Activated CD8-positive, alpha-beta T cell treated with anti-CD3 and anti-CD28 coated beads for 36 hours (primary cell): ENCODE measurements at places on chromosomes 16 and 17.

DNA sequence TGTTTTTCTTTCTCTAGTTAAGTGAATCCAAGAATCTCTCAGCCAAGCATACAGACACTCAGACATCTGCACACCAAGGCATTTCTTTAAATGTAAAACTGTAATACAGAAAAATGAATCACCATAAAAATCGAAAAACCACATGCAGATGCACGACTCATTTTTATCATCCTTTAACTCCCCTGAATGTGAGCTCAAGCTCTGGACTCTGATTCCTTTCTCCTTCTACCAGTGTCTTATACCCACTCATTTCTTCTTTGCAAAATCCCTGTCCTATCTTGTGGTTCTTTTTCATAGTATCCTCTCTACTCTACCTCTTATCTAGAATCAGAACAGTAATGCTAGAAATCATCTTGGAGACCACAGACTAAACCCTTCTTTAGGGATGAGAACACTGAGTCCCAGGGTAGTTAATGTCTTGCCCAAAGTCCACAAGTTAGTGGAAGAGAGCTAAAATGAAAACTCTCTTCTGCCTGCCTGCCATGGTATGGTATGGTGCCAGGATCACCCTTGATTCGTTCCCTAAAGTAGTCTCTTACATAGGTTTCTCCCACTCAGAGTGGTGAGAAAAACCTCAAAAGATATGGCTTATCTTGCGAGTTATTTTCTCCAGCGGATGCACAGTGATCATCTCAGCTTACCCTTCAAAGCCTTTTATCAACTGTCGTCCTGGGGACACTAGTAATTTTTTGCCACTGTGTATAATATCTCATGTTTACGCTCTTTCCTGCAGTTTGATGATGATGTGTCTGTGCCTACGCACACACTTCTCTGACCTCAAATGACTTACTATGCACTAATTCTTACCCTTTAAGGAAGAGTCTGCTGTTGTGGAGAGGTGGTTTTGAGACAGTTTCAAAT lies 30.2 kb downstream of the BRD7 start:
- H3K36me3 ChIP-seq = peaks cover 38% of the 10 kb centered on the region
- no peaks in the 10 kb centered on the region for H3K27me3 ChIP-seq
- peak overlapping the region; percentile 93 for H3K27ac ChIP-seq
- peak overlapping the region; percentile 48 for H3K4me3 ChIP-seq
- peaks cover 53% of the 10 kb centered on the region for H3K4me1 ChIP-seq

- no peaks in the 10 kb centered on the region for H3K36me3 ChIP-seq
- DNase-seq = peak; percentile 20
- no peaks in the 10 kb centered on the region for H3K4me1 ChIP-seq
- H3K27me3 ChIP-seq = peaks cover 2% of the 10 kb centered on the region
These were observed 61.7 kb upstream of the ZNF469 start for GRCh38 chr16:88320947-88321634.

DNA sequence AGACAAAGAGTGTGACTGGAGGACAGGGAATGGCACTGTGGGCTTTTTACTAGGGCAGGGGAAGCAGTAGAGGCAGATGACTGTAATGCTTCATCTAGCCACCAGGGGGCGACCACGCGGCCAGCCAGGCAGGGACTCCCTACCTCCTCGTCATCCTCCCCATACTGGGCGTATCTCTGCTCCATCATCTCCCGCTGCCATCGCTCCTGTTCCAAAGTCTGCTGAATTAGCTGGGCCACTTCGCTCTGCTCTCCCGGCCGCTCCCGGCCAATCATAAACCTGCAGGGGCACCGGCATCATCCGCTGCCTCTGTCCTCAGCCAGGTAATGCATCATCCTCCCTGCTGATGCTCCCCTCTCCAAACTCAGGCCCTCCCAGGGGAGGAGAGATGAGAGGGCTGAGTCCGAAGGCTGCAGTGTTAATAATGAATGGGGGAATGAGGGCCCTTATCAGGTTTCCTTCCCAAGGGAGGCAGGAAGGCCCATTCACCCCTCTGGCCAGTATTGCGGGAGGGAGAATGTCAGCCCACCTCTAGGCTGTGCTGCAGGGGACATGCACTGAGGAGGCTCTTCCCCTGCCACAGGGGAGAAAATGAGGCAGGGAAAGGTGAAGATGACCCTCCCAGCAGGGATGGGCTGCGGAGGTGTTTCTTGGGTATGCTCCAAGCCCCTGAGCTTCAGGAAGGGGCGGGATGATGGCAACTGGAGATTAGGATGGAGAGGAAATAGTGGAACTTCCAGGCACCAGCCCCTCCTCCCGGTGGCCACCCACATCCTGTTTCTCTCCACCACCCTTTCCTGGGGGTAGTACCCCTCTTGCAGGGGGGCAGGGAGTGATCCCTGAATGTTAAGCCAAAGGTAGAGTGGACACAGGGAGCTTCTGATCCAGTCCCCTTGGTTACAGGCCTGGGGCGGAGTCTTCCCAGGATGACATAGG lies 10.3 kb upstream of the SAMD14 start:
- no peaks in the 10 kb centered on the region for H3K27me3 ChIP-seq
- H3K4me1 ChIP-seq = peaks cover 53% of the 10 kb centered on the region
- peak; percentile 87 for DNase-seq
- peaks cover 76% of the 10 kb centered on the region for H3K36me3 ChIP-seq

DNA sequence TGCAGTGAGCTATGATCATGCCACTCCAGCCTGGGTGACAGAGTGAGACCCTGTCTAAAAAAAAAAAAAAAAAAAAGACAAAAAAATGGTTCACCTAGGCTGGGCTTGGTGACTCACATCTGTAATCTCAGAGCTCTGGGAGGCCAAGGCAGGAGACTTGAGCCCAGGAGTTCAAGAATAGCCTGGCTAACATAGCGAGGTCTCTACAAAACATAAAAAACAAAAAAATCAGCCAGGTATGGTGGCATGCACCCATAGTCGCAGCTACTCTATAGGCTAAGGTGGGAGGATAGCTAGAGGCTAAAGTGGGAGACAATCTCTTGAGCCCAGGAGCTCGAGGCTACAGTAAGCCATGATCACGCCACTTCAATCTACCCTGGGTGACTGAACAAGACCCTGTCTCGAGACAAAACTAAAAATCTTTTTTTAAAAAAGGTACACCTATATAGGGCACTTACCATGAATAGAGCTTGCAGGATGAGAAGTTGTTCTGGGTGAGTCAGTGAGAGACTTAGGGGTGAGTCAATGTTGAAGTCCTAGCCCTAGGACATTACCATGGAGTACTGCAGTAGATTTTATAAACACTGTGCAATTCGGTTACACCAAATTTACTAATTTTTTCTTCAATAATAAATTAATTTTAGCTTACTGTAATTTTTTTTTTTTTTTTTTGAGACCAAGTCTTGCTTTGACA lies 19.0 kb downstream of the USP32 start:
- no peak overlapping the region for H3K27ac ChIP-seq
- DNase-seq = no peak
- no peak overlapping the region for H3K4me3 ChIP-seq
- H3K4me1 ChIP-seq = peaks cover 12% of the 10 kb centered on the region

- DNase-seq = no peak
- peaks cover 4% of the 10 kb centered on the region for H3K4me1 ChIP-seq
- H3K36me3 ChIP-seq = peaks cover 26% of the 10 kb centered on the region
These were observed 17.7 kb upstream of the MNT start for GRCh38 chr17:2418572-2418971.

DNA sequence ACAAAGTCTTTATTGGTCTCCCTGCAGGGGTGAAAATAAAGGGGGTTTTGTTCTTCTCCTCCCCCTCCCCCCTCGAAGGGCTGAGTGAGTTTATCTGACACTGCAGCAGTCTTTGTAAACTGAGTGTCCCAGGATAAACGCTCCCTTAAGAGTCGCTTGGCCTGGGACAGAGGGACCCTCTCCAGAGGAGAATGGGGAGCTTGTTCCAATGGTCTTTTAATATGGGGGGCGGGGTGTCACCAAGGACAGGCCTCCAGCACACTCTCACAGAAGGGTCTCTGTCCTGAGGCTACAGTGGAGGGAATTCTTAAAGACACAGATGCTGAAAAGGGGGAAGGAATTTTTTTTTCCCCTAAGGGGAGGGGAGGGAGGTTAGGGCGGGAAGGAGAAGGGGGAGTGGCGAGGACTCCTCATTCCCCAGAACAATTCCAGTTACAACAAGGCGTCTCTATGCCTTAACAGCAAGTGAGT lies 455.5 kb downstream of the SOX9 start:
- H3K4me3 ChIP-seq = no peak overlapping the region
- H3K36me3 ChIP-seq = no peaks in the 10 kb centered on the region
- H3K4me1 ChIP-seq = no peaks in the 10 kb centered on the region
- no peak for DNase-seq
- H3K27me3 ChIP-seq = peaks cover 12% of the 10 kb centered on the region

GRCh38 chr17:81086789-81087551 lies 52.0 kb downstream of the BAIAP2 start:
- no peaks in the 10 kb centered on the region for H3K27me3 ChIP-seq
- H3K36me3 ChIP-seq = no peaks in the 10 kb centered on the region
- H3K27ac ChIP-seq = no peak overlapping the region
- H3K4me1 ChIP-seq = no peaks in the 10 kb centered on the region
- H3K4me3 ChIP-seq = no peak overlapping the region

GRCh38 chr16:26705346-26705745 lies 361.4 kb upstream of the C16orf82 start:
- H3K27me3 ChIP-seq = peaks cover 5% of the 10 kb centered on the region
- no peak overlapping the region for H3K4me3 ChIP-seq
- H3K27ac ChIP-seq = no peak overlapping the region
- H3K36me3 ChIP-seq = no peaks in the 10 kb centered on the region
- no peak for DNase-seq
- no peaks in the 10 kb centered on the region for H3K4me1 ChIP-seq

- H3K4me1 ChIP-seq = no peaks in the 10 kb centered on the region
- DNase-seq = no peak
- no peak overlapping the region for H3K4me3 ChIP-seq
- no peaks in the 10 kb centered on the region for H3K27me3 ChIP-seq
- peaks cover 6% of the 10 kb centered on the region for H3K36me3 ChIP-seq
These were observed 211.4 kb downstream of the BCAS3 start for GRCh38 chr17:60888812-60889709.

- H3K4me1 ChIP-seq = peaks cover 29% of the 10 kb centered on the region
- no peak overlapping the region for H3K27ac ChIP-seq
- H3K27me3 ChIP-seq = no peaks in the 10 kb centered on the region
- no peaks in the 10 kb centered on the region for H3K36me3 ChIP-seq
These were observed 3.5 kb downstream of the CYB561 start for GRCh38 chr17:63442549-63443035.

GRCh38 chr17:4017377-4017776 lies 53.1 kb upstream of the ATP2A3 start:
- no peak for DNase-seq
- H3K27ac ChIP-seq = no peak overlapping the region
- no peaks in the 10 kb centered on the region for H3K4me1 ChIP-seq
- H3K36me3 ChIP-seq = peaks cover 41% of the 10 kb centered on the region

- no peak for DNase-seq
- H3K27me3 ChIP-seq = no peaks in the 10 kb centered on the region
- H3K4me1 ChIP-seq = no peaks in the 10 kb centered on the region
- H3K36me3 ChIP-seq = no peaks in the 10 kb centered on the region
- no peak overlapping the region for H3K4me3 ChIP-seq
These were observed 1373.3 kb upstream of the GOT2 start for GRCh38 chr16:60107437-60107836.

GRCh38 chr16:50324345-50324744 lies 44.4 kb downstream of the BRD7 start:
- no peaks in the 10 kb centered on the region for H3K27me3 ChIP-seq
- DNase-seq = no peak
- H3K4me3 ChIP-seq = no peak overlapping the region
- H3K27ac ChIP-seq = peak overlapping the region; percentile 68
- peaks cover 36% of the 10 kb centered on the region for H3K36me3 ChIP-seq

GRCh38 chr16:75108792-75109731 lies 7.5 kb downstream of the LDHD start:
- peaks cover 8% of the 10 kb centered on the region for H3K36me3 ChIP-seq
- peak overlapping the region; percentile 46 for H3K27ac ChIP-seq
- H3K27me3 ChIP-seq = peaks cover 10% of the 10 kb centered on the region

DNA sequence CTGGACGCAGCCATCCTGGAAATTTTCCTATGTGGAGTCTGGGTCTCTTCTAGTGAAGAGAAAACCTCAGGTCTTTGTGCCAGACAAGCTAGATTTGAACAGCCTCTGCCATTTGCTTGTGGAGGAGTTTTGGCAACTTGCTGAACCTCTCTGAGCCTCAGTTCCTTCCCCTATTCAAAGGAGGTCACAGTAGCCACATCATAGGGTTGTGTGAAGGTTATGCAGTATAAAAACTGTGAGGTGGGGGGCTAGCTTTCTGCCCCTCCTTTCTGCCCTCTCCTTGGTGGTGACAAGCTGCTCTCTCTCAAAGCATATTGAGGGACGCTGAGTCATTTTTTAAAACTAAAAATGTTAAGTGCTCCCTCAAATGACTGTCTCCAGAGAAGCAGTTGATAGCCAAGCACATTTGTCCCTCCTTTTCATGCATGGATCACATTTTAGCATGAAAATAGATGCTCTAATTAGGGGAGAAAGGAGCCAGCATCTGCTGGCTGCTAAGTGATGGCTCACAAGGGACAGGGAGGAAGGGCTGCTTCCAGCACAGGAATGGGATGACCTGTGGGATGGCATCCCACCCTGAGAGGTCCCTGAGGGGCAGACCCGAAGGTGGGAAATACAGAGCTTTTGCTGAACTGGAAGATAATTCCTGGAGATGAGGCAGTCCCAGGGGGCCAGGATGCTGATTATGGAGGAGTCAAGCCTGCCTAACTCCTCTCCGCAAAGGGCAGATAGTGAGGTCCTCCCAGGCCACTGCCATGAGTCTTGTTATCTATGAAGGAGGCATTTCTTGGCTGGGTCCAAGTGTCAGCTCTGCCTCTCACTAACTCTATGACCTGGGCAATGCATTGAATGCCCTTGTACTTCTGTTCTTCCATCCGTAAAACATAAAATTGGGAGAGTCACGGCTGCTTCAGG lies 218.8 kb downstream of the RAB11FIP4 start:
- H3K36me3 ChIP-seq = no peaks in the 10 kb centered on the region
- H3K4me1 ChIP-seq = no peaks in the 10 kb centered on the region
- H3K4me3 ChIP-seq = no peak overlapping the region
- H3K27ac ChIP-seq = no peak overlapping the region

DNA sequence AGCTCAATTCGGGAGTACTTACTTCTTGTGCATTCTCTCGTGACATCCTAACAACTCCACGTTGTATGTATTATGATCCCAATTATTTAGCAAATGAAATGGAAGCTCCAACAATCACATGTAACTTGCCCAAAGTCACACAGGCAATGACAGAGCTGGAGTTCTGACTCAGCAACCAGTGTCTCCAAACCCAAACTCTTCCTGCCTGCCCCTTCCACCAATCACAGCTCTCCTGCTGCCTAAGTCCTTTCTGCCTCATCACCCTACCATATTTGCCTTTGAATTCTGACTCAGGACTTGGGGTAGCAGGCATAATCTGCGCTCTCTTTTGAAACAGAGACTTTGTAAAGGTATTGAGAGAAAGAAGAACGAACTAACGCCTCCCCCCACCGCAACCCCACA lies 245.2 kb upstream of the MAF start:
- H3K4me3 ChIP-seq = no peak overlapping the region
- no peaks in the 10 kb centered on the region for H3K36me3 ChIP-seq
- no peak for DNase-seq
- H3K27me3 ChIP-seq = peaks cover 4% of the 10 kb centered on the region

- DNase-seq = no peak
- H3K4me1 ChIP-seq = no peaks in the 10 kb centered on the region
- H3K27ac ChIP-seq = no peak overlapping the region
- H3K36me3 ChIP-seq = no peaks in the 10 kb centered on the region
These were observed 14.8 kb upstream of the PVALEF start for GRCh38 chr17:81150377-81151077.
